Glomerular endothelial cell (primary cell): ENCODE measurements at places on chromosomes 12 and 14. TPM values are rescaled to one million over a fixed set of nuclear protein-coding genes. Genes with fewer than 3 reads are reported as not detected.

DNA sequence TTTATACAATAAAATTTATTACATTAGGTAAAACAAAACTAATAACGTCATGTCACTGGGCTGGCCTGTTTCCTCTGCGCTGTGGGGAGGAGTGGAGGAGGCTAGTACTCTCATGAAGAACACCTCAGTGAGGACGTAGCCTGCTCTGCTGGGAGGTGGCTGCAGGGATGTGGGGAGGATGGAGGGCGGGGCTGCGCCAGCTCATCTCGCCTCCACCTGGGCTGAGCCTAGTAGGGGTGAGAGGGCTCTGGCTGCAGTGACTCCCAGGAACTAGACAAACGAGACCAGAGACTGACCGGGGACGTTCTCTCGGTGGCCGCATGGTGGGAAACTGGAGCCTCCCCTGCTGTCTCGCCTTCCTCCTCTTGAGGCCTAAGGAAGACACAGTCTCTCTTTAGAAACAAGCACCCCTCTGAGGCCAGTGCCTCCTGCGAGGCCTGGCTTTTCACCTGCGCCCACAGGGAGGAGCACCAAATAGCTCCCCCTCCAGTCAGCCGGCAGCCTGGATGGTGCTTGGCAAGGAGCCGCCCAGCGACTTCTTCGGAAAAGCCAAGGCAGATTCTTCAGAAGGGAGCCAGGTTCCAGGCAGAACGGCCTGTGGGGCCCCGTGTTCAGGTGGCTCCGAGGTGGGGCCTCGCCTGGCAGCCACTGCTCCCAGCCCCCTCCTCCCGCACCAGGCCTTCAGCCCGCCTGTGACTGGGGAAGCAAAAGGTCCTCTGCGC is 62.4 kb downstream of the PLEKHG3 start:
- no peak for DNase-seq

Gene TAS2R42
- total RNA-seq, result not detected in 2 replicates

Gene RNASE1
- total RNA-seq, result 215 and 387 TPM in 2 replicates

DNA sequence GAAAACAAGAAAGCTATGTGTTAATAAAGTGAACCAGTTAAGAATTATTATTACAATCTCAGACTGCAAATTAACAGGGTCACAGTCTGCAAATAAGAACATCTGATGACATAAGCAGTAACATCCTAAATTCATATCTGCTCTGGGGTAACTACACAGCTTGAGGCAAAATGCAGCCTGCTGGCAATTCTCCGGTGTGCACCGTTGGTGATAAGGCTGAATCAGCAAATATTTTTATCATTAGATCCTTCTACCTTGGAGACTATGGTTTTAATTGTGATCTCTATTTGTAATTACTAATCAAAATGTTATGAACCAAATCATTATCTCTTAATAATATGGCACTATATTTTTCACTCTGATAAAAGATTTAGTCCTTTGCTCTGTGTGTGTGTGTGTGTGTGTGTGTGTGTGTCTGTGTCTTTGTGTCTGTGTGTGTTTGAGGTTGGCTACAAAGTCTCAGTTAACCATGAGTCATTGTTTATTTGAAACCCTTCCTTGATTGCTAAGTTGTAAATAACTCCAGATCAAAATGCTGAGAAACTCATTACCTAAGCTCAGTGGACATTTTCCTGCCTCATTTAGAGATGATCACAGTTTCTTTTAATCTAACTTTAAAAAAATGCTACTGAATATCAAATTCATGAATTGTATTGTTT is 442.6 kb downstream of the GXYLT1 start:
- no peak for DNase-seq

Gene HEBP1
- total RNA-seq, result 37.2 and 57.1 TPM in 2 replicates

GRCh38 chr14:59309291-59309900 is 120.9 kb downstream of the DAAM1 start:
- no peak for DNase-seq

Gene TESPA1
- not detected in 2 replicates for total RNA-seq

- DNase-seq, result no peak
Observed at GRCh38 chr14:80933282-80933681, 8.3 kb downstream of the CEP128 start.

Gene CCND2
- 181 and 185 TPM in 2 replicates for total RNA-seq
